Anterior cingulate cortex (tissue), 58 donors: ENCODE measurements at places on chromosomes 12 and 14.

GRCh38 chr12:108633081-108633533 lies 587 bp downstream of the SELPLG start:
- DNase-seq, result no peak

DNA sequence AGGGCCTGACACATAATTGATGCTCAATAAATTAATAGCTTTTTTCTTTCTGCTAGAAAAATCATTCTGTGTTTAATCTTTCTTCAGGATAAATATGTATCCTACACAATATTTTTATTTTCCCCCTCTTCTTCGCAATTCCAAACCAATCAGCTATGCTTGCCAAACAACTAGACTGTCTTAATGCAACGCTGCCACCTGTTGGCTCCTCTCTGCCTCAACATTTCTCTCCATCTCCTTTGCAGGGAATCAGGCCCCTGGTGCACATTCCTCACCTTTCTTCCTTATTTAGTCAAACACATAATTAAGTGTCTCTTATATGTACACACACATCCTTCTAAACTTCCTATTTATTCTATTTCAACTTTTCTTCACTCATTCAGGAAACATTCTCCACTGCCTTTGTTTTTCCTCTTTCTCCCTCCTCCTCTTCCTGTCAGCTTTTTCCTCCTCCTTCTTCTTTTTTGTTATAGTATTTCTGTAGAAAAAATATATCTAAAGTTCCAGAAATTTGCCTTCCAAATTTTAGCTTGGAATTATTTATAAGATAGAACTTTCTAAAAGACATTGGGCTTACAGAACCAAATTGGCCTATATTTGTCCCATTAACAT lies 406.0 kb downstream of the PRKD1 start:
- no peak for DNase-seq

DNA sequence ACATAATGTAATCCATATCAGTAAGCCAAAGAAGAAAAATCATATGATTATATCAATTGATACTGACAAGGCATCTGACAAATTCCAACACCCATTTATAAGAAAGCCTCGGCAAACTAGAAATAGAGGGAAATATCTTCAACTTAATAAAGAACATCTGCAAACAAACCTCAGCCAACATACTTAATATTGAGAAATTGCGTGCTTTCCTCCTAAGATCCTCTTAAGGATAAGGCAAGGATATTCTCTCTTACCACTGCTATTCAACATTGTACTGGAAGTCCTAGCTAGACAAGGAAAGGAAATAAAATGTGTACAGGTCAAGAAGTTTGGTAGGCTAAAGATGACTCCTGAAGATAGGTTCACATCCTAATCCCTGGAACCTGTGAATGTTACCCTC lies 115.9 kb downstream of the DERA start:
- no peak for DNase-seq

DNA sequence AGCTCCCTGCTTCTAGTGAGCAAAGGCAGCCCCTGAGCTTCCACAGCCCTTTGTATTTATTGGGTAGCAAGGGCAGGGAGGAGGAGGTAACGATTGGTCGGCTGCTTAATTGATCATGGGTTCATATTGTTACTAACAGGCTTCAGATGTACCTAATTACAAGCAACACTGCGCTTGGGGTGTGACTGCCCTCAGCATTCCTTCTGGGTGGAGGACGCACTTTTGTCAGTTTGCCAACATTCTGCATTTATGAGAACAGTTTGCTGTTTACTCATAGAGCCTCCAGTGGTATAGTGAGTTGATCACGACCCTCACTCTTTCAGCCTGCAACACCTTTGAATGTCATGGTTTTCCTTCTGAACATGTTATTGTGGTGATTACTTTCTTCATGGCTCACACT lies 9.6 kb downstream of the TSHR start:
- no peak for DNase-seq

DNA sequence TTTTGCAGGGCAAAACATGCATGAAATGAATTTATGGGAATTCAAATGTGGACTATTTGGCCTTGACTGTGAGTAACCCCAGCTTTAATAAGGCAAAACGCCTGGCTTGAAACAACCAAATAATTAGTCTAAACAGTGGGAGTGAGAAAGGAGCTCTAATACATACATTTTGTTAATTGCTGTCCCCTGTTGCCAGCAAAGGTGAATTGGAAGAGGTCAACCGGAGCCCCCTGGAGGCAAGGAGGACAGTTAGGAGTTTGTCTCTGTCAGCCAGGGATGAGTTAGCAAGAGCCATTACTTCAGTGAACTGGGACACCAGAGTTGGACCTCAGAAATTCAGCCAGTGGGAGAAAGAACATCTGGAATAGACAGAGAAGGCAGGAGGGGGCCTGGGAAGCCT lies 17.4 kb downstream of the KRT76 start:
- no peak for DNase-seq
